Activated CD4-positive, alpha-beta T cell treated with anti-CD3 and anti-CD28 coated beads, Interleukin-10, Interleukin-2, amounts not matched to agents 100 ng/mL and 50 ng/mL, durations not matched to agents 16 hours and 8 hours (primary cell): ENCODE measurements at places on chromosomes 2 and 18.

- DNase-seq: no peak
Observed at GRCh38 chr2:201021914-201022313, 49.6 kb downstream of the HYCC2 start.

DNA sequence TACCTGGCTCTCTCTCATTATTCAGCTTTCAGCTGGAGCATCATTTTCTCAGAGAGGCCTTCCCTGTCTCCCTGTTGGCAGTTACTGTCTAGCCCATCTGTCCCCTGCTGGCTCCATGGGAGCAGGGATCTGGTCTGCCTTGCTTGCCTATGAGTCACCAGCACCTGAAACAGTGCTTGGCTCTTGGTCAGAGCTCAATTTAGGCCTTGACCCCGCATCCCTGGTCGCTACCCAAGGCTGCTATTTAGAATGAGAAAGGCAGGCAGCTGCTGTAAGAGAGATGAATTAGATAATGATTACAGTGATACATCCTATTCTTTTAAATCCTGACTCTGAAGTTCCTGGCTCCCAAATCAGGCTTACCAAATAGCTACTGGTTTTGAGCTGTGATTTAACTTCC lies 32.9 kb downstream of the KCNE4 start:
- no peak for DNase-seq

DNA sequence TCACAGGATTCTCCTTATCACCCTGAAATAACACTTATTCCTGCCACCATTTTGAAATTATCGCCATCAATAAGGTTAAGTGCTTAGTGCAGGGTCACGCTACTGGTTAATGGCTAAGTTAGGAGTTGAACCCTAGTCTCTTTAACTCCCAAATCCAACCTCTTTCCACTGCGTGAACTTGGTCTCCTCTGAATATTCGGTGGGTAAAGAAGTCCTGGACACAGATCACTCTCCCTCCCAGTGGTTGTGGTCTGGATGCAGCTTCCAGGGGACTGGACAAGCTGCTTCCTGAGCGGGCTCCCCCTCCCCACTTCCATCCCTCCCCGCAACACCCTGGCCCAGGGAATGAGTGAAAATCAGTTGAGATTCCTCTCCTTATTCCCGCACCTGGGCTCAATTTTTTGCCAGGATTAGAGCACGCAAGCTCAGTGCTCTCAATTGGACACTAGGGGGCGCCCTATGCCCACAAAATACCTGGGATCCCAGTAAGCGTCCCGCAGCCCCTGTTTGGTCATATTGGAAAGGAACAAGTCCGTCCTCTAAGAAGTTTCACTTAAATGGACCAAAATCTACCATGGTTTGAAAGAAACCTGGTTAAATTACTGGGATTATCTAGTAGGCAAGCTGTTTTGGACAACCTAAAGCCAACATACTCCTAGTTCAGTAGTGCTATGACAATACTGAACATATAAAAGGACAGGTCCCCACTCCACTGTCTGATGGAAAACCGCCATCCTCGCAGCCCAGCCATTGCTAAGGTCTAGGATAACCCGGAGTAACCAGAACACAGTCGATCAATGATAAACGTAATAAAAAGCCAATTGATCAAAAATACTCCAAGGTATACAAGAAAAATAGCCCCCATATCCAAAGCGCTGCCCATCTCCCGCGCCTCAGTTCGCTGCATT lies 40.4 kb downstream of the DHRS9 start:
- peak; percentile 79 for DNase-seq

GRCh38 chr2:216205486-216205885 lies 96.3 kb downstream of the XRCC5 start:
- DNase-seq: no peak

GRCh38 chr2:81093031-81093430 lies 788.5 kb upstream of the LRRTM1 start:
- no peak for DNase-seq

DNA sequence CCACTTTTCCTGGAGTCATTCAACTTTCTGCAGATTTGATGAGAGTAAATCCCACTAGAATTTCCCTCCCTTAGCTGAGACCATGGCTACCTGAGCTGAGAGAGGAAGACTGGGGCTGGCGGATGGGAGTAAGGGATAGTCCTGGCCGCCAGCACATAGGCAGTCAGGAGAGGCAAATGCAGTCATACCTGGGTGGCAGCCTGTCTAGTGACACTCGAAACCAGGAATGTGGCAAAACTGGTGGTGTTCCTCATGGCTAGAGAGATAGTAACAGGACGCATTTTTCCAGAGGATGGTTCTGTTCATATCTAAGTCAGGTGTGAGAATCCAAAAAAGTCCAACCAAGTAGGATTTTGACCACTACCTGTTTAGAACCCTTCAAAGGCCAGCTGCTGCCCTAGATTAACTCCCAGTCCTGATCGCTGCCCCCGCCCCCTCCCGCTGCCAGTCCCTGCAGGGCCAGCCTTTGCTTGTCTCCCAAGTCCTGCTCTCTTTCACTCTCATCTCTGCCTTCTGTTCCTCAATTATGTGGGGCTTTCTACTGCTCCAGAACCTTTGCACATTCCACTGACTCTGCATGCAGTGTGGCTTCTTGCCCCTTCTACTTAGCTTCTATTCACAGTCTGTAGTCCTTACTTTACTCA lies 17.4 kb upstream of the SCG2 start:
- DNase-seq: no peak

- DNase-seq: no peak
Observed at GRCh38 chr2:162711832-162712540, 126.6 kb downstream of the KCNH7 start.

DNA sequence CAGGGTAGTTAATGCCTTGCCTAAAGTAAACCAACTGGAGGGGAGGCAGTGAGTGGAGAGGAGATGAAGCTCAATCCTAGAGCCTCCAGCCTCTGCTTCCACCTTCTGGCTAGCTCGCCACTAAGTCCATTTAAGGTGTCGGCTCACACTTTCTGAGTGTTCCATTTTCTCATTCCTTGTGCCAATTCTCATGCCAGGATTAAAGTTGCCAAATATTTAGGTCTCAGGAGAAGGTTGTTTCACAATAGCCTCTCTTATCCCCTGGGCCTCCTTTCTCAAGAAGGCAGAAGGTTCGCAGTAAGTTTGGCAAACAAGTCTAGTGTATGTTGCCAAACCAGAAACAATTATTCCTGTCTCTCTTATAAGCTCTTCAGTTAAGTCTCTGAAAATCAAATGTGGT lies 57.2 kb downstream of the TACR1 start:
- no peak for DNase-seq

GRCh38 chr18:50751490-50751889 lies 68.3 kb downstream of the MRO start:
- no peak for DNase-seq
